Suprapubic skin (tissue), 4 donors: ENCODE measurements at places on chromosomes 3 and 15. TPM values are rescaled to one million over a fixed set of nuclear protein-coding genes. Genes with fewer than 3 reads are reported as not detected.

The POC1A gene
- total RNA-seq, result 1.3 TPM

The ROPN1 gene
- 3.1 TPM for total RNA-seq

The EOMES gene
- total RNA-seq, result not detected

- H3K36me3 ChIP-seq, result no peaks in the 10 kb centered on the region
- no peak overlapping the region for H3K4me3 ChIP-seq
- DNase-seq, result no peak
- H3K4me1 ChIP-seq, result no peaks in the 10 kb centered on the region
These were observed 16.6 kb downstream of the MASP1 start for GRCh38 chr3:187274977-187275338.

GRCh38 chr3:32180141-32180784 lies 58.2 kb upstream of the CMTM8 start:
- H3K27me3 ChIP-seq, result no peaks in the 10 kb centered on the region
- H3K4me3 ChIP-seq, result no peak overlapping the region
- no peak for DNase-seq
- no peaks in the 10 kb centered on the region for H3K36me3 ChIP-seq
- peaks cover 4% of the 10 kb centered on the region for H3K4me1 ChIP-seq

GRCh38 chr3:152717252-152717651 lies 117.7 kb upstream of the P2RY1 start:
- DNase-seq, result no peak
- no peak overlapping the region for H3K27ac ChIP-seq
- no peaks in the 10 kb centered on the region for H3K27me3 ChIP-seq
- H3K4me3 ChIP-seq, result no peak overlapping the region
- no peaks in the 10 kb centered on the region for H3K36me3 ChIP-seq

DNA sequence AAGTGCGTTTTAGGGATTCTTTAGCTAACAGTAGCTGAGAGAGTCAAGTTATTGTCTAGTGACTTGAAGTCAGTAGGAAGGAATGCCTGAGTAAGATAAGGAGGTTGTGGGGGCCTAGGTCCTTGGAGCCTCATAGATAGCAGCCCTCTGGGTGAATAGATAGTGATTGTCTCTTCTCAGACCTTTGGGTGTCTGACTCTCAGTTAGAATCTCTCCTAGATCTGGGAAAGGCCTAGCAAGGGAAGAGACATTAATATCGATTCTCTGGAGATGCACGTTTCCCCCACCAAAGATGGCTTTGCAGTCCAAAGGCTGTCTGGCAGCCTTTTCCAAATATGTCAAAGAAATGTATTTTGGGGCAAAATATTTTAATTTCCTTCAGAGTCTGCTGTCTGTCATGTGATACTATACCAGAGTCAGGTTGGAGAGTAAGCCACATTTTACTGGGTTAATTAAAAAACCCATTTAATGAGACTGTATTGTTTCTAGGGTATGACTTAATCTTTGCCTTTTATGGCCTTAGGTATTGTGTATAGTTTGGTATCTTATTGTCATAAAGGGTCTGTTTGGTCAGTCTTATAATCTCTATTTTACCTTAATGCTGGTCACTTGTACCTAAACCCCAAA lies 92.2 kb downstream of the ST6GAL1 start:
- H3K36me3 ChIP-seq, result no peaks in the 10 kb centered on the region
- no peak overlapping the region for H3K27ac ChIP-seq
- no peak for DNase-seq
- H3K4me3 ChIP-seq, result no peak overlapping the region
- H3K27me3 ChIP-seq, result no peaks in the 10 kb centered on the region
- no peaks in the 10 kb centered on the region for H3K4me1 ChIP-seq

- peaks cover 17% of the 10 kb centered on the region for H3K4me1 ChIP-seq
- no peak overlapping the region for H3K4me3 ChIP-seq
- peaks cover 13% of the 10 kb centered on the region for H3K36me3 ChIP-seq
- no peak overlapping the region for H3K27ac ChIP-seq
- no peak for DNase-seq
These were observed 196.5 kb downstream of the NR1D2 start for GRCh38 chr3:24141548-24141947.

DNA sequence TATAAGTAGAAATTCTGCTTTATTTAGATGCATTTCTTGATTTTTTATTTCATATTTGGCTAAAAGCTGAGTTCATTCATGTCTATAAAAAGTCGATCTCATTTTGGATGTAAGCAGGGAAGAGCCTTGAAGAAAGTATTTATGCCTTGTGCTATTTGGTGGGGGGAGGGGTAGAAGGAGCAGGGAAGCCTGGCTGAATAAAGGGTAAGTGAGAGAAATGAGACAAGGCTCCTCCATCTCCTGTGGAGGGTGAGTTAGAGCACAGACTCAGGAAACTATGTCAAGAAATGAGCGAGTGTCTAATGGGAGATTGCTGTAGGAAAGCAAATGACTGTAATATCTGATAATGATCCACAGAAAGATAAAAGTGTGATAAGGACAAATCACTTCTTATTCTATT lies 121.8 kb upstream of the ATP11B start:
- no peak overlapping the region for H3K4me3 ChIP-seq
- H3K27me3 ChIP-seq, result peaks cover 21% of the 10 kb centered on the region
- H3K4me1 ChIP-seq, result no peaks in the 10 kb centered on the region
- H3K36me3 ChIP-seq, result no peaks in the 10 kb centered on the region
